Right lobe of liver (tissue), 6 donors: ENCODE measurements at places on chromosomes 3 and 15. TPM values are rescaled to one million over a fixed set of nuclear protein-coding genes. Genes with fewer than 3 reads are reported as not detected.

Gene SPG21
- total RNA-seq: 70.4 TPM

Gene THRB
- total RNA-seq: 16.2 TPM

Gene TM4SF18
- total RNA-seq: 4.2 TPM

Gene SNTN
- total RNA-seq: not detected

Gene SCAMP5
- 1.8 TPM for total RNA-seq

Gene TJP1
- total RNA-seq: 57.3 TPM

Gene ITIH3
- 742 TPM for total RNA-seq

GRCh38 chr15:65953622-65954021 lies 84.3 kb downstream of the RAB11A start:
- H3K36me3 ChIP-seq: no peaks in the 10 kb centered on the region
- no peaks in the 10 kb centered on the region for H3K27me3 ChIP-seq
- no peak overlapping the region for H3K4me3 ChIP-seq

DNA sequence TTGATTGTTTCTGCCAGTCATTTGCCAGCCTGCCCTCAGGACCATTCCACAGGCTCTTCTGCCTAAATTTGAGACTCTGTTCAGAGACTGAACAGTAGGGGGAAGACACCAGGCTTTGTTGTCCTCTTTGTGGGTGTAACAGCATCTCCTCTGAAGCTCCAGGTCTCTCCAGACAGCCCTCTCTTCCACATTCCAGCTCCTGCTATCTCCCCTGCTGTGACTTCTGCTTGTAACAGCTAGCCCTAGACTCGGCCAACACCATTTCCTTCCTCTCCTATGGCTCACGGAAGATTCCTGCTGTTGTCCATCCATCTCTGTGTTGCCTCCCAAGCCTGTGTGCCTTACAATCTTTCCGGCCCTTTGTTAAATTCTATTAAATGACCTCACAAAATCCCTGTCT lies 40.2 kb downstream of the SUCLG2 start:
- no peak for DNase-seq
- no peaks in the 10 kb centered on the region for H3K36me3 ChIP-seq
- no peaks in the 10 kb centered on the region for H3K27me3 ChIP-seq
- H3K4me1 ChIP-seq: no peaks in the 10 kb centered on the region

DNA sequence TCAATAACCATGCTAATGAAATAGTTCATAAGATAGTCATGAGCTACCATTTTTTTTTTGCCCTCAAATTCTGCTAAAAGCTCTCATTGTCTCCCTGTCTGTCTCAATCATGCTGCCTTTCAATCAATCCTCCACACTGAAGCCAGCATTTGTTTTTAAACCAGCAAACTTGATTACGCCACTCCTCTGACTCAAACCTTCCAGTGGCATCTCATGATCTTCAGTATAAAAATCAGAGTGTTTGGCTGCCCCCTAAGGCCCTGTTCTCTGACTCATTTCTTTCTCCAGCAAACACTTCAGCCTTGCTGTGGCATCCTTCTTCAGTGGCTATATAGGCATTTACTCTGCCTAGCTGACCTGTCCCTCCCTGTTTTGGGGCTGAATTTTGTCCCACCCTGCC lies 36.0 kb upstream of the EOMES start:
- H3K27me3 ChIP-seq: no peaks in the 10 kb centered on the region
- H3K4me3 ChIP-seq: no peak overlapping the region
- H3K27ac ChIP-seq: no peak overlapping the region
- no peaks in the 10 kb centered on the region for H3K4me1 ChIP-seq
- H3K36me3 ChIP-seq: no peaks in the 10 kb centered on the region

DNA sequence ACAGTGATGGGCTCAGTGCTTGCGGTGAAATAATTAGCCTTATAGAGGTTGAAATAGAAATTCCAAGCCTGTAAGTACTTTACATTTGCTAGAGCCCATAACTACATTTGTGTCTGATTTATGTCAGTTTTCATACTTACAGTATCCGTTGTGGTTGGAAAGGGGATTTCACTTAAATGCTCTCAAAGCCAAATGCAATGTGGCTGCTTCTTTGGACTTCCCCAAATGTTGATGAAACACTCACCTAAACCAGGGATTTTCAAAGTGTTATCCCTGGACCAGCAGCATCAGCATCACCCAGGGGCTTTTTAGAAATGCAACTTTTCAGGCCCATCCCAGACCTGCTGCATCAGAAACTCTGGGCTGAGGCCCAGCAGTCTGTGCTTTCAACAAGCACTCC lies 378.7 kb downstream of the MCTP2 start:
- no peak overlapping the region for H3K4me3 ChIP-seq
- no peak overlapping the region for H3K27ac ChIP-seq

- H3K27ac ChIP-seq: peak overlapping the region; percentile 72
- no peaks in the 10 kb centered on the region for H3K4me1 ChIP-seq
- no peaks in the 10 kb centered on the region for H3K36me3 ChIP-seq
- no peak overlapping the region for H3K4me3 ChIP-seq
- DNase-seq: no peak
Observed at GRCh38 chr15:61383421-61383820, 154.3 kb upstream of the RORA start.

DNA sequence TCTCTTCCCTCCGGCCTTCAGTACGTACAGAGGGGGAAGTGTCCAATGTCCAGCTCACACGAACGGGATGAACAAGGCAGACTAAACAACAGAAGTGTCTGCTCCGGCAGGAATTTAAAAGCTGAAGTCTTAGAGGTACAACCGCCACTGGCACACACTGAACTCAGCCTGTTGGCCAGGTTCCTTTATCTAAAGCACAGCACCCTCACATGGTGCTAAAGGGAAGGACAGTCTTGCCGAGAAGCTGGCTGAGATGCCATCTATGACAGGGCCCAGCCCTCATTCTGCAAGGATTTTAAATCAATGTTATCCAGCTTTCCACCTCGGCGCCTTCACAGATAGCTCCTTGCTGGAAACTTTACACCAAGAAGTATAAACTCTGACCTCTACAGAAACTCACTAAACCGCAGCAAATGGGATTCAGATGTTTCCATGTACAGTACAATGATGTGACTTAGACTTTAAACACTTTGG lies 2.8 kb downstream of the ADAMTS17 start:
- H3K27me3 ChIP-seq: no peaks in the 10 kb centered on the region
- no peak overlapping the region for H3K27ac ChIP-seq
- no peaks in the 10 kb centered on the region for H3K4me1 ChIP-seq
- no peak overlapping the region for H3K4me3 ChIP-seq
- no peaks in the 10 kb centered on the region for H3K36me3 ChIP-seq
- no peak for DNase-seq

- no peak for DNase-seq
- no peak overlapping the region for H3K4me3 ChIP-seq
- H3K4me1 ChIP-seq: peaks cover 5% of the 10 kb centered on the region
- H3K36me3 ChIP-seq: no peaks in the 10 kb centered on the region
- H3K27ac ChIP-seq: no peak overlapping the region
Observed at GRCh38 chr3:30511524-30512251, 94.7 kb upstream of the TGFBR2 start.

DNA sequence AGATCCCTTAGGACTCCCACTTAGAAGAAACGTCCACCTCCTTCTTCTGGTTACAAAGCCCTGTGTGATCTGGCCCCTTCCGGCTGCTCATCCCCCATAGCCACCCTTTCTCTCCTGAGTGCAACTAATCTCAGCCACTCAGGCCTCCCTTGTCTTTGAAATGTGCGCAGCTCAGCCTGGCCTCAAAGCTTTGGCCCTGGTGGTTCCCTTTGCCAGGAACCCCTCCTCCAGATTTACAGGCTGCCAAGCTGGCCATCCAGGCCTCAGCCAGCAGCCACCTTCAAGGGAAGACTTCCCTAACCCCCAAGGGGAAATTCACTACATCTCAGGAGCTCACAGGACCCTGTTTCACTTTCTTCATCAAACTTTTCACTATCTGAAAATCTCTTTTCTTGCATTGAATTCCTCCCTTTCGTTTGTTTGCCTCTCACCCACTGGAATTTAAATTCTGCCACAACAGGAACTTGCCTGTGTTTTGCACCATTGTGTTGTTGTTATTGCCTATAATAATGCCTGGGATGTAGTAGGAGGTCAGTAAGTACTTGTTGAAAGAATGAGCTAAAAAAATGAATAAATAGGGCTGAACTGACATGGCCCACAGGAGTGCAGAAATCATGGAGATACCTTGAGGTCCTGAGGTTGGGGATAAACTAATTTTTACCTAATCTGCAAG lies 109.5 kb upstream of the PFN2 start:
- H3K4me1 ChIP-seq: no peaks in the 10 kb centered on the region
- H3K36me3 ChIP-seq: no peaks in the 10 kb centered on the region
- H3K4me3 ChIP-seq: no peak overlapping the region
- no peaks in the 10 kb centered on the region for H3K27me3 ChIP-seq
- H3K27ac ChIP-seq: no peak overlapping the region
- no peak for DNase-seq

GRCh38 chr3:151171145-151171757 lies 31.8 kb downstream of the GPR171 start:
- H3K4me3 ChIP-seq: no peak overlapping the region
- no peak for DNase-seq
- H3K36me3 ChIP-seq: no peaks in the 10 kb centered on the region
- no peaks in the 10 kb centered on the region for H3K4me1 ChIP-seq
- H3K27me3 ChIP-seq: no peaks in the 10 kb centered on the region

DNA sequence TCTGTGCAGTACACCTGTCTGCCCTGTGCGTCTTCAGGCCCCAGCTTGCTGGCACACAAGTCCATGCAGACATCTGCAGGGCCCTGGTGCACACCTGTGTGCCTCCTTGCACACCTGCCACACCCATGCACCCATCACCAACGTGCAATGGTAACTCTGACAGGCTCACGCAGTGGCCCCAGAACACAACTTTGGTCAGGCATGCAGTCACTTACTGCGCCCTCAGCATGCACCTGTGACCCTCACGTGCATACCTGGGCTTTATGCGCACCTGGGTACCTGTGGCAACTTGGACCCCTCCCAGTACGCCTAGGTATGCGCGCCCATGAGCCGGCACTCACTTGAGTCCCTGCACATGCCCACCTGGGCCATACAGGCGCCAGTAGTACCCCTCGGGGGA lies 1.7 kb downstream of the PLXND1 start:
- H3K36me3 ChIP-seq: no peaks in the 10 kb centered on the region
- no peak for DNase-seq
- peak overlapping the region; percentile 48 for H3K4me3 ChIP-seq

DNA sequence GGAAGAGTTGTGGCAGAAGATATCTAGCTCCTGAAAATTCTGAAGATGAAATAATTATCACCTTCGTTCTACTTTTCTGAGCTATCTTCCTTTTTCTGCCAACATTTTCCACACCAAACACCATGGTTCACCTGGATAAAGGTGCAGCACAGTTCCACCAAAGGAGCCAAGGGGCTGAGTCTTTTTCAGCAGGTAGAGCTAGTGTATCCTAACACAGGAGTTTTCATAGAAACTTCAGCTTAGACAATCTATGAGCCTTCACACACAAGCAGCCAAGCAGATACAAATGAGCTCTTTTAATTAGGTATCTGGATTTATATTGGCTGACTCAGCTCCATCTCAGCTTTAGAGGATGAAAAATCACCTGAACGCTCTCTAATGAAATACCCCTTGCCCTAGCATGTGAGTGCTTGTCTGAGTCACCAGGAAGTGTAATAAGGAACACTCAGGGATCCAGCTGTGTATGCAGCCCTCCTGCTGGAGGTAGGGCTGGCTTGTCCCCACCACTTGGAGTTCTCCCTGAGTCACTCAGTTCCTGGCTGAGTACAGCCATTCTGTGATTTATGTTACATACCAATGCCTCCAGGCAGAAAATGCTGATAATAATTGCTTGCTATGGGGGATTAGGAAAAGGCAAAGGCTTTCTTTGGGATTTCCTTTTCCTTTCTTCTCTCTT lies 385.7 kb downstream of the LSAMP start:
- no peaks in the 10 kb centered on the region for H3K4me1 ChIP-seq
- H3K27ac ChIP-seq: no peak overlapping the region
- no peaks in the 10 kb centered on the region for H3K36me3 ChIP-seq
- DNase-seq: no peak
- H3K4me3 ChIP-seq: no peak overlapping the region

GRCh38 chr3:188796122-188796631 lies 375.6 kb upstream of the TPRG1 start:
- no peak overlapping the region for H3K4me3 ChIP-seq
- no peak for DNase-seq
- H3K4me1 ChIP-seq: no peaks in the 10 kb centered on the region
- no peaks in the 10 kb centered on the region for H3K36me3 ChIP-seq
- no peak overlapping the region for H3K27ac ChIP-seq
- H3K27me3 ChIP-seq: no peaks in the 10 kb centered on the region

- no peaks in the 10 kb centered on the region for H3K36me3 ChIP-seq
- no peak overlapping the region for H3K4me3 ChIP-seq
- no peaks in the 10 kb centered on the region for H3K27me3 ChIP-seq
- H3K4me1 ChIP-seq: no peaks in the 10 kb centered on the region
- H3K27ac ChIP-seq: no peak overlapping the region
Observed at GRCh38 chr3:141073580-141073979, 22.4 kb downstream of the SPSB4 start.

GRCh38 chr3:133934073-133934970 lies 38.6 kb upstream of the RAB6B start:
- H3K4me3 ChIP-seq: no peak overlapping the region

DNA sequence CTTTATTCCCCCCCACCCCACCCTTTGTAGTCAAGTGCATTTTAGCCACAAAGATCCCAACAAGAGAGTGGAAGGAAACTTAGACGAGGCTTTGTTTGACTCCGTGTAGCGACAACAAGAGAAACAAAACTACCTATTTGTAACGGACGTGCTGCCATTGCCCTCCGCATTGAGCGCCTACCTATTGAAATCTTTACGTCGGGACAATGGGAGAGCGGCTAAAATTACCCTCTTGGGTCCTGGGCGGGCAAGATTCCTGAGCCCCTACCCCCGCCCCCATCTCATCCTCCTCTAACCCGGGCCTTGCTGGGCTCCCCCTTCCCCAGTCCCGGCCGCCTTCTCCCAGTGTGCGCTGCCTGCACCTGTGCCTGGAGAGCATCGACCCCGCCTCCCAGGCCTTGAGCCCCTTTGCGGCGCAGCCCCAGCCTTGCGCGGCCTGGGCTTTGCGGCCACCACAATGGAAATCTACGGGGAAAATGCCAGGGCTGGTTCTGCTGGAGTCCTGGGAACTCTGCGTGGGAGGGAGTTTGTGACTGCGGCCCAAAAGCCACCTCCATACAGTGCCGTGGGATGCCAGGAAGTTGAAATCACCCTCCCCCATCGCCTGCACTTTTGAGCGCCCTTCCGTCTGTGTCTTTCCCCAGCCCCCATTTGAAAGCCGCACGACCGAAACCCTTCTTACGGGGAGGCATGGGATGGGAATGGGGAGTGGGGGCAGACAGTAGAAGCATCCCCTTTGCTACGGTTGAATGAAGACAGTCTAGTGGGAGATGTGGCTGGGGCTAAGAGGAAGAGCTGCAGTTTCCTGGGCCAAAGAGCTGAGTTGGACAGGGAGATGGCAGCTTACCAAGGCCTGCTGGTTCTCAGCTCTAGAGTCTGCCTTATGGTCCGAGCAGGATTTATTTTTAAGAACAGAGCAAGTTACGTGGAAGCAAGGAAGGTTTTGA lies 1.1 kb upstream of the SOX2 start:
- no peak overlapping the region for H3K4me3 ChIP-seq
- DNase-seq: no peak
- peaks cover 22% of the 10 kb centered on the region for H3K27me3 ChIP-seq
- no peaks in the 10 kb centered on the region for H3K36me3 ChIP-seq
- peaks cover 14% of the 10 kb centered on the region for H3K4me1 ChIP-seq
